ENCODE measurements at places on chromosomes 2 and 18. TPM values are rescaled to one million over a fixed set of nuclear protein-coding genes. Genes with fewer than 3 reads are reported as not detected.

KLF7 gene
- total RNA-seq: 8.5 TPM

TLX2 gene
- 0.19 TPM for total RNA-seq

EPB41L3 gene
- 17.8 TPM for total RNA-seq

SPEG gene
- total RNA-seq: 1.3 TPM

MEIS1 gene
- total RNA-seq: 9.8 TPM

SERPINB10 gene
- 1.7 TPM for total RNA-seq

Measured in thymus (tissue), 14 donors.